Small intestine (tissue), 16 donors: ENCODE measurements at places on chromosomes 12 and 14. TPM values are rescaled to one million over a fixed set of nuclear protein-coding genes. Genes with fewer than 3 reads are reported as not detected.
A peak's percentile ranks its signal among the peaks of the same experiment; 100 is the strongest.

DNA sequence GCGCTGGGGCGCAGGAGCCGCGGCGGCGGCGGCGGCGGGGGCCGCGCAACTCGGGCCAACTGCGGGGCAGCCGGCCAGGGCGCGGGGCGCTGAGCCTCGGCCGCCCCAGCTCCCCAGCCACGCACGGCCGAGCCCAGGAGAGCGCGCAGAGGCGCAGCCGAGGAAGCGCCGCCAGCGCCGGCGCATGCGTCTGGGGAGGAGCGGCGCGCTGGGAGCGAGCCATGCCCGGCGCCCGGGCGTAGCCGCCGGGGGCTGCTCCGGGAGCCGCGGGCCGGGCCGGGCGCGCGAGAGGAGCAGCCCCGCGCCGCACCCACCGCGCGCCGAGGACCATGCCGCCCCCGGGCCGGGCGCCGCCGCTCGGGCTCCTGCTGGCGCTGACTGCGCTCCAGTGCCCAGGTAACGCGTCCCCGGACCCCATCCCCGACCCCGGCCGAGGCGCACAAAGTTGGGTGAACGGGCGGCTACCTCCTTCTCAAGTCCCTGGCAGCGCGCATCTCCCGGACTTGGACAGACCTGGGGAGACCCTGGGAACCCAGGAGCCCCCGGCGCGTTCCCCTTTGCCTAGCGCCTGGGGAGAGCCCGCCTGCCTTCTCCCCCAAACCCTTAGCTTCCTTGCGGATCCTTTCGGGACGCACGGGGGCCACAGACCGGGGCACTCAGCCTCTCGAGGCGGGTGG, 121.4 kb downstream of the AACS start:
- no peak overlapping the region for H3K27ac ChIP-seq
- peak; percentile 25 for DNase-seq
- H3K4me3 ChIP-seq = peak overlapping the region; percentile 46
- no peaks in the 10 kb centered on the region for H3K36me3 ChIP-seq
- peaks cover 66% of the 10 kb centered on the region for H3K27me3 ChIP-seq
- H3K4me1 ChIP-seq = no peaks in the 10 kb centered on the region

GRCh38 chr12:23855813-23856212, 93.7 kb downstream of the SOX5 start:
- no peak for DNase-seq
- H3K4me1 ChIP-seq = no peaks in the 10 kb centered on the region
- no peaks in the 10 kb centered on the region for H3K36me3 ChIP-seq
- no peak overlapping the region for H3K4me3 ChIP-seq
- no peak overlapping the region for H3K27ac ChIP-seq

DNA sequence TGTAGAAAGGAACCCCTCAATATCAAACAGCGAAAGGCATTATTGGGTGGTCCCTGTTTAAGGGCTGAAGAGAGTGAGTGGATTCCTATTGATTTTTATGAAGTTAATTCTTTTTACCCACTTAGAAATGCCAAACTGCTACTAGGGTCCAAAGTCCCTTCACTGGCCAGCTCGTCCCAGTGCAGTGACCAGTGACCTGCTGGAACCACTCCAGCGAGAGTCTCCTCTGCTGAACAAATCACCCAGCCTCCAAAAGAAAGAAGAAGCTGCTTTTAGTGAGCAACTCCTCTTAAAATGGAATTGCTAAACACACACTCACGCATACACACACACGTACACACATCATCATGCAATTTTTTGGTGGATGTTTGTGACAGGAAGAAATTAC, 198.2 kb upstream of the PLEKHG7 start:
- H3K4me1 ChIP-seq = peaks cover 15% of the 10 kb centered on the region
- H3K4me3 ChIP-seq = no peak overlapping the region
- no peak overlapping the region for H3K27ac ChIP-seq
- peak; percentile 25 for DNase-seq
- H3K27me3 ChIP-seq = no peaks in the 10 kb centered on the region

DNA sequence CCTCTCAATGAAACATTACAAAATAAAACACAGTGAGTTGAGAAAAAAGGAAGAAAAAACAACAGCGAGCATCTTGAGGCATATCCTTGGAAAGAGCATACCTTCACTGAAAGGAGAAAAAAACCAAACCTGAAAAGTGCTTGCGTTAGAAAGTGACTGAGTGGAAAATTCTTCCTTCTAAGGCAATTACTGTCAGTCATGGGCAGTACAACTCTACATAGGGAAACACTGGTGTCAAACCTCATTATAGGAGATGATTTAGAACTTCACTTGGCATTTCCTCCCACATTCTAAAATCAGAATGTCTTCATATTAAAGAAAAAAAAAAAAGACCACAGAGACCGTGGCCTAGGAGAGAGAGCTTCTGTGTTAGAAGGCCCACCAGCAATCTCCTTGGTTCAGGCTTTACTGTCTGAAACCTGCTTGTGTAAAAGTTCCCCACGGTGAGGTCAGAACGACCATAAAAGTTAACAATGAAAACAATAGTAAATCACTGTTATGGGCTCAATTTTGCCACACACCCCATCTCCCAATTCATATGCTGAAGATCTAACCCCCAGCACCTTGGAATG, 91.1 kb upstream of the CRY1 start:
- H3K36me3 ChIP-seq = no peaks in the 10 kb centered on the region
- H3K4me3 ChIP-seq = no peak overlapping the region
- no peak overlapping the region for H3K27ac ChIP-seq
- DNase-seq = no peak
- no peaks in the 10 kb centered on the region for H3K4me1 ChIP-seq
- H3K27me3 ChIP-seq = peaks cover 4% of the 10 kb centered on the region

DNA sequence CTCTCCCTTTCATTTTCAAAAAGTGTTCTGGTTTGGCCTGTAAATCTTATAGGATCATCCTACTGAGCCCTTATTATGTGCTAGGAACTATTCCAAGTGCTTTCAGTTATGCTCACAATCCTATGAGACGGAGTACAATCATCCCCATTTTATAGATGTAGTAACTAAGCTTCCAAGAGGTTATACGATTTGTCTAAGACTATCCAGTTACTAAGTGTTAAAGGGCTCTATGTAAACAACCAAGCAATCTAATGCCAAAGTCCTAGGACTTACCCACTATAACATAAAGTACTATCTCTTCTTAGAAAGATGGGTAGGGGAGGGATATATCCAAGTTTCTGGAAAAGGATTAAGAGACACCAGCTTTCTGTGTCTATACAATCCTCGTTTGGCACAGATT, 6.7 kb downstream of the CFL2 start:
- no peak overlapping the region for H3K4me3 ChIP-seq
- DNase-seq = no peak
- H3K4me1 ChIP-seq = no peaks in the 10 kb centered on the region
- no peaks in the 10 kb centered on the region for H3K27me3 ChIP-seq

DNA sequence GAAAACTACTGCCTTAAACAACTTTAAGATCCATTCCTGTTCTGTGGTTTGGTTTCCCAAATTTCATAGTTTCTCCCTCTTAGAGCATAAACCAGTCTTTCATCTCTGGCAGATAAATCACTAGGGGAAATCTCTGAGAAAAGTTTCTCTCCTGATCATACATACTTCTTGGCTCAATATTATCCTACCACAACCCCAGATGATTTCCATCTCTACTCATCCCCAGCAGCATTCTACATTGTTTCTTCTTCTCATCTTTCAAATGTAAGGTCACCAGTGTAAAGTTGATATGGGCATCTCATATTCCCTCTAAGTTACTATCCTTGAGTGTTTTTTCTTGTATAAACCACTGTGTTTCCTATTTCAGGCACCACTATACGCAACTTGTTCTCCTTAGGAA, 45.9 kb upstream of the PLEKHG7 start:
- H3K36me3 ChIP-seq = no peaks in the 10 kb centered on the region
- no peaks in the 10 kb centered on the region for H3K27me3 ChIP-seq
- DNase-seq = no peak
- no peaks in the 10 kb centered on the region for H3K4me1 ChIP-seq
- no peak overlapping the region for H3K4me3 ChIP-seq

KRT6C gene
- not detected for polyA plus RNA-seq

DNA sequence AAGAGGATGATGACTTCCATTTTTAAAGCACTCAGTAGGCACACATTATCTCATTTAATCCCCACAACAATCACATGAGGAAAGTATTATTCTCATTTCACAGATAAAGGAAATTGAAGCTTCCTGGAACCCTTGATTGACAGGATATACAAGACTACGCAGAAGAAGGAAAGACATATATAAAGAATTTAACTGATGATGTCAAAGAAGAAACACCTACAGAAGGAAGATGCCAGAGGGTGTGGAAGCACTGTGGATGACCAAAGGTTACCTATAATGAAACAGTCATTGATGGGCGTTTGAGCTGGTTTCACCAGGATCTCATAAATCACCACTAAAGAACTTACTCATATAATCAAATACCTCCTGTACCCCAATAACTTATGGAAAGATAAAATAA, 197.4 kb downstream of the SLC25A21 start:
- no peak overlapping the region for H3K27ac ChIP-seq
- H3K36me3 ChIP-seq = no peaks in the 10 kb centered on the region
- no peaks in the 10 kb centered on the region for H3K27me3 ChIP-seq
- H3K4me3 ChIP-seq = no peak overlapping the region

GRCh38 chr12:67039995-67040860, 228.9 kb upstream of the CAND1 start:
- no peak overlapping the region for H3K27ac ChIP-seq
- H3K4me1 ChIP-seq = no peaks in the 10 kb centered on the region
- no peaks in the 10 kb centered on the region for H3K36me3 ChIP-seq
- no peak for DNase-seq
- H3K27me3 ChIP-seq = no peaks in the 10 kb centered on the region

DNA sequence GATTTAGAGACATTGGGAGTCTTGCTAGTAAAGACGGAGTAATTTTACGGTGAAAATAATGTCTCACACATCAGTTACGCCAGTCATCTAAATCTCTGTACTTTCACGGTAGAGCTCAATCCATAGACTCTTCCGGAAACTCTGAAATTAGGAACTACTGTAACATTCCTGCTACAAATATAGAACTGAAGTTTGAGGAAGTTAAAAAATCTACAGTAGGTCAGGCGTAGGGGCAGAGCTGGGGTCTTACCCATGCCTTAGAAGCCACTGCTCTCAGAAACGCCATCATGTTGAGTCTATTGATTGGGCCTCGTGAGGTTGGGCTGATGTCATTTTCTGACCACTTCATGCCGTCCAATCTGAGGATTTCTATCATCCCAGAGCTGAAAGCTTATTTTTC, 1029.8 kb upstream of the TMEM132C start:
- H3K27ac ChIP-seq = no peak overlapping the region
- H3K4me1 ChIP-seq = no peaks in the 10 kb centered on the region
- DNase-seq = no peak

DNA sequence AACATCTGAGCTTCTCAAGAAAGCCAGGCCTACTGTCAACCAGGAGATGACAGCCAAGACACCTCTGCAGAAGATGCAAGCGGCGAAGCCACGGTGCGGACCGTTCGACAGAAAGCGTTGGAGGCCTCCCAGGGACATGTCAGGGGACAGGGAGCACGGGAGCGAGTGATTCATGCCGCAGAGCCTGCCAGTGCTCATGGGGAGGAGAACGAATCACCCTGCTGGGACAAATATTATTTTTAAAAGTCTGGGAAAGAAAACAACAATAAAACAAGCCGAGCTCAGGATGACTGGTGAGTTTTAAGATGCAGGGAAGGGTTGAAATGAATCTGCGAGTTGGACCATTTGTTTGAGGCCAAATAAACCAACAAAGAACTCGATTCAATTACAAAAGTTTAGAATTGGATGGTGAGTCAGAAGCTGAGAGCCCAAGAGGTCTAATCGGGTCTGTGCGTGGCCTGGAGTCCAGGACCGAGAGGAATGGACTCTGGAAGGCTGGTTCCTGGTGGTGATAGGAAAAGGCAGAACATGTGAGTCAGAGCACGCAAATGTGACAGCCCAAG, 91.0 kb downstream of the RBM19 start:
- no peak for DNase-seq
- no peaks in the 10 kb centered on the region for H3K36me3 ChIP-seq
- H3K27ac ChIP-seq = no peak overlapping the region
- no peaks in the 10 kb centered on the region for H3K27me3 ChIP-seq
- H3K4me1 ChIP-seq = no peaks in the 10 kb centered on the region

VASH1 gene
- polyA plus RNA-seq = 1.3 TPM

GRCh38 chr14:92792885-92793284, 1.2 kb upstream of the GOLGA5 start:
- no peaks in the 10 kb centered on the region for H3K27me3 ChIP-seq
- DNase-seq = no peak
- H3K4me1 ChIP-seq = no peaks in the 10 kb centered on the region

C12orf54 gene
- polyA plus RNA-seq = not detected

SMCO2 gene
- not detected for polyA plus RNA-seq

DNA sequence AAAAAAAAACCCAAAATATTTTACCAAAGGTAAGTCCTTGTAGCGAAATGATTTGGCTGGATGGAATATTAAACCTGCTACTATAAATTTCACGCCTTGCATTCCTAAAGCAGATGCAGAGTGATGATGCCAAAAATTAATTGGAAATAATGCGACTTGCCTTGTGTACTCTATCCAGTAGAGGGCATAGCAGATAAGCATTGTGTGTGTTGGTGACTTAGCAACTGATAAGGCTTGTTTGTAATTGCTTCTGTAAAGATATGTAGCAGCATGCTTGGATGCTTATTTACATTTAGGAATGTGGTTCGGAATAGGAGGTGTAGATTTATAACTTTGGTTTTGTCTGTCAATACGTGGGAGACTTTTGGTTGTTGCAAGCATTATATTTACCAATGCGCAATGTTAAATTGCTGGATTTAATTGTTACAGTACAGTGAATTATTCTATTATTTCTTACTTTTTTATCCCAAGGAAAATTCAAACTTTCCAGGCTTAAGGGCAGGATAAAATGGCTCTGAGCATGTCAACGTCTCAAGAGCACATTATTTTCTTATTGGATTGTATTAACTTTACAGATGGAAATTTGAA, 80.5 kb downstream of the TMEM260 start:
- no peak overlapping the region for H3K4me3 ChIP-seq
- no peak overlapping the region for H3K27ac ChIP-seq
- peak; percentile 52 for DNase-seq

DNA sequence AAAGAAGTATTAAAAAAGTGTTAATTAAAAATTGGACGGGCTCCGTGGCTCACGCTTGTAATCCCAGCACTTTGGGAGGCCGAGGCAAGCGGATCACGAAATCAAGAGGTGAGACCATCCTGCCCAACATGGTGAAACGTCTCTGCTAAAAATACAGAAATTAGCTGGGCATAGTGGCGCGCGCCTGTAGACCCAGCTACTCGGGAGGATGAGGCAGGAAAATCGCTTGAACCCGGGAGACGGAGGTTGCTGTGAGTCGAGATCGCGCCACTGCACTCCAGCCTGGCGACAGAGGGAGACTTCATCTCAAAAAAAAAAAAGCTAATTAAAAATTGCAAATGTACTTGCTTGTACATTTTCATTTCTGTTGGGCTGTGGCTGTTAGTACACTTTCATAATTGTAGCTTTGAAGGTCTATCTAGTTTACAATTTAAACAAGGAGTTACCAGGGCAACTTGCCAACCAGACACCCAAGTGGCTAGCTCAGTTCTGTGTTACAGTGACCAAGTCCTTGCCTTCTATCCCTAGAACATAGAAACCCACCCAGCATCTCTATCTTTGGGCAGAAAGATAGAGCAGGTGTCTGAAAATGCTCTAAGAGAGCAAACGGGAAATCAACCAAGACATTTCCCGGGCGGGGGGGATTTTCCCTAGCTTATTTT, 1.2 kb downstream of the COA8 start:
- peaks cover 18% of the 10 kb centered on the region for H3K4me1 ChIP-seq
- no peak overlapping the region for H3K27ac ChIP-seq
- H3K27me3 ChIP-seq = no peaks in the 10 kb centered on the region
- H3K4me3 ChIP-seq = peak overlapping the region; percentile 89
